ENCODE measurements at places on chromosomes 7 and 10.

- DNase-seq: no peak
These were observed 25.5 kb downstream of the VOPP1 start for GRCh38 chr7:55546814-55547213.

DNA sequence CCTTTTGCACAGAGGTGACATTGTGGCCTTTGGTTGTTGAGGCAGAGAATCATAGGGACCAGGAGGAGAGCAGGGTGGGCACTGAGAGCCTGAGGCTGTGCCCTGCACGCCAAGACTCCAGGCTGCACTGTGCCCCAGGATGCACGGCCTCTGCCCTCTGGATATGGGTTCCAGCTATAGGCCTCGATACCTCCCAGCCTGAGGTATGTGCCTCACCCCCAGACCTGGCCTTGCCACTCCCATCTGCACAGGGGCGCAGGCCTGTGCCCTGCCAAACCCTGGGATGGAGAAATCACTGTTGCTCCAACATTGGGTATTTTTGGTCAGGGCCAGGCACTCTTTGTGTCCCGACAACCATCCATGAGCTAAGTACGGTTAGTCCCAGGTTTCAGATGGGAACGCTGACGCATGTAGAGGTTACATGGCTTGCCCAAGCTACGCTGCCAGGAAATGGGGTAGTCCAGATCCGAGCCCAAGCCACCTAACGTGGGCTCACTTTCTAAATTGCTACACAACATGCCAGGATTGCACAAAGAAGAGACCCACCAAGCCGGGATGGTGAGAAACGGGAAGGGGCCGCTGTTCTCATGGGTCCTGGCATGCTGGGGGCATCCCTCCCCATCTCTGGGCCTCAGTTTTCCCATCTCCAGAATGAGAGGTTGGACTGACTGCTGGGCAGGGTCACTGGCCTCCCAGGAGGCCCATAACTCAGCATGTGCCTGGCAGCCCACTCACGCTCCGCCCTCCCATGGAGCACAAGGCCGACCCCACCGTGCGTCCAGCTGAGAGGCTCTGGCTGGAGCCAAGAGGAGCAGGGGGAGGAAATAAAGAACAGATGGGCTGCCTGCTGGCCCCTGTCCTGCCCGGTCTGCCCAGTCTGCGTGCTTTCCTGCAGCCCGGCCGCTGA, 44.2 kb downstream of the ZCCHC24 start:
- no peak for DNase-seq

GRCh38 chr10:98106531-98106930, 27.9 kb upstream of the R3HCC1L start:
- DNase-seq: no peak

DNA sequence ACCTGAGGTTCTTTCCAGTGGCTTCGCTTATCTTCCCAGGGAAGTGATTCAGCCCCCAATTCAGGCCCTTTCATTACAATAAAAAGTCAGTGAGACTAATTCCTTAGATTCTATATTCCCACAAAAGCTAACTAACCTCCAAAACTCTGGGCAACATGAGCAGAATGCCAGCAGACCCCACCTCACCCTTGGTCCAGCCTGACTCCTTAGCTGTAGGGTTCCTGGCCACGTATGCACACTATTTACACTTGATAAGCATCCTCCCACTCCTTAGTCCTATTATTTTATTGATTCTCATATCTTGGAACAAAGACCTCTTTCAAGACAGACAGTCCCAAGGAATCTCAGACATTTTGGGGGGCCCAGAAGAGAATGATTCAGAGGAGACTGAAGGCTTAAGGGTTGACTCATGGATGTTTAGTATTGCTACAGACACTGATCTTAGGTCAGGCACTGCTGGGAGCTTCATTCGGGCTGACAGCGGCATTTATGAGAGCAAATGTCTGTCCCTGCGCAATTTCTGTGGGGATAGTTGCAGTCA, 162.6 kb upstream of the GDF10 start:
- DNase-seq: no peak

DNA sequence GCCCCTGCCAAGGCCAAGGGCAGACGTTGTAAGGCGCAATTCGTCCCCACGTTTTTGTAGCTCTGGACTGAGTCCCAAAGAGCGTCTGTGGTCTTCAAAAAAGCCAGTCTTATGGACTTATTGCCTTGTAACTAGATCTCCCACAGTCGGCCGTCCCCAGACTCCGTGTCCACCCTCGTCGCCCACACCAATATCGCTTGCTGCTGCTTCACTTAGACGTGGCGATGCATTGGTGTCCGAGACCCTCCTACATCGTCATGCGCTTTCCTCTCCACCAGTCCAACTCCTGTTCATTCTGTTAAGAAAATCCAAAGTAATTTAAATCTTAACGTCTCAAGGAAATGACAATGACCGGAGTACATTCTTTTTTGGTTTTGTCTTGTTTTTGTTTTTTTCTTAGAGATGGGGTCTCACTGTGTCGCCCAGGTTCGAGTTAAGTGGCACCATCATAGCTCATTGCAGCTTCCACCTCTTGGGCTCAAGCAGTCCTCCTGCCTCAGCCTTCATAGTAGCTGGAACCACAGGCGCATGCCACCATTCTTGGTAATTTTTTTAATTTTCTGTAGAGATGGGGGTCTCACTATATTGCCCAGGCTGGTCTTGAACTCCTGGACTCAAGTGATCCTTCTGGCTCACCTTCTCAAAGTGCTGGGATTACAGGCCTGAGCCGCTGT, 851 bp downstream of the KIFBP start:
- no peak for DNase-seq

- no peak for DNase-seq
These were observed 28.1 kb downstream of the ST8SIA6 start for GRCh38 chr10:17426263-17426750.

- DNase-seq: no peak
These were observed 75.5 kb downstream of the NRP1 start for GRCh38 chr10:33258967-33259366.
